Osteocyte (in vitro differentiated cells): ENCODE measurements at places on chromosomes 12 and 14.
A peak's percentile ranks its signal among the peaks of the same experiment; 100 is the strongest.

DNA sequence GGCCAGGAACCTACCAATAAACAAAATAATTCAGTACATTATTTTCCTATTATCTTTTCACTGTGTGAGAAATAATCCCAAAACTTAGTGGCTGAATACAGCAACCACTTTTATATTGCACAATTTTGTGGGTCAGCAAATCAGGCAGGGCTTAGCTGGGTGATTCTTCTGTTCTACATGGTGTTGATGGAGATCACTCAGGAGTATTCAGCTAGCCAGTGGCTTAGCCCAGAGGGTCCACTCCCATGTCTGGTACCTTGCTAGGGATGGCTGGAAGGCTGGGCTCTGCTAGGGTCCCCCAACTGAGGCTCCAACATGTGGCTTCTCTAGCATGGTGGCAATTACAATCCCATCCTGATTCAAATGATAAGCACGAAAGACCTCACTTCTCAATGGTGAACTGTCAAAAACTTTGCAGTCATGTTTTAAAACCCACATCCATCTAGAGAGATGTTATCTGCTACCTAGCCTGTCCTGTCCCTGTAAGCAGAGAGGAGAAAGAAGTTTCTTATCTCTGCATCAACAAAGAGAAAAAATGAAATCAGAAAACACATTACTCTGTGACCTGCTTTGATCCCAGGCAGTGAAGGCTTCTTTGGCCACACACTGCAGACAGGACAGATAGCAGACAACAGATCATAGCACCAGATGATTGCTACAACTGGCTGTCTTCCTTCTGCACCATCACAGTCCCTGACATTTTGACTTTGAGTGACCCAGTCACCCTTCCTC is 51.0 kb upstream of the MYL2 start:
- peak; percentile 62 for DNase-seq

DNA sequence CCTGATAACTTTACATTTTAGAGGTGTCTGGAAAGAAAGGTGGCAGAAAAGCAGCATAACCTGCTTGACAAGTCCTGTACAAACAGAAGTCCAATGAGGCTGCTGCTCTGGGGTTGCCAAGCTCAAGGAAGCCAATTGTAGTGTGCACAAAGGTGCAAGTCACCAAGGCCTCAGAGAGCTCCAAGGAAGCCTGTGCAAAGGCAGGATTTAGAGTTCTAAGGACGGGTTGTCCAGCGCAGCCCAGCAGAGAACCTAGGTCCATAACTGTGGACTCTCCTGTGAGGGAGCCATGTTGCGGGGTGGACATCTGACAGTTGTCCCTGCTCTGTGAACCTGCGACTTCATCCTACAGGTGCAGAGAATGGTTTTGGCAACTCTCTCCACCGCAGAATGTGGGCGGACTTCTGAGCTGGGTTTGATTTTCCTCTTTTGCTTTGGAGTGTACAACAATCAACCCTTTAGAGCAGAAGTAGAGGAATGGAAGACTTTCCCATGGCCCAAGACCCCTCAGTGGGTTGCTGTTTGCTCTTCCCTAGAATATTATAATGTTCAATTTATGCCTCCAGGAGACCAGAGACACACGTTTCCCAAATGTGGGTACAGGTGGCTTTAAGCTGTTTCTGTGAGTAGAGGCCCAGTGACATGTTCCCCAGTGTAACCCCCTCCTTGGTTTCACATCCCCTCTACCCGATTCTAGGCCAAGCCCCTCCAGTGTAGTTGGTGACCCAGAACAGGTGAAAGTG is 81.0 kb downstream of the ETV6 start:
- DNase-seq = no peak

DNA sequence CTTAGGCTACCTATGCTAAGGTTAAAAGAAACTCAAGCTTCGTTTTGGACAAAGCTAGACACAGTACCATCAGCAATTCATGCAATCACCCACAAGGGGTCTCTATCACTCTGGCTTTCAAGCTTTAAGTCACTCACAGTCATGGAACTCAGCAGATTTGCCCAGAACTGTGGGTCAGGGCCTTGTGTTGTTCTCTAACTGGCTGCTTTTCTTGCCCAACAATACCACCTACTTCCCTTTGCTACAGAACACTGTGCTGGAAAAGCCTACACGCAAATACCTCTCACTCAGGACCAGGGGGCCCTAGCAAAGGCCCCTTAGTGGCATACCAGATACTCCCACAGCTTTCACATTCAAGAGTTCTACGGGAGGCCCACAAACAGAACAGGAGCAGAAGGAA is 9.1 kb downstream of the NEMP1 start:
- DNase-seq = no peak

GRCh38 chr12:117850048-117850447 is 118.7 kb downstream of the KSR2 start:
- no peak for DNase-seq

- DNase-seq = no peak
Observed at GRCh38 chr14:71532790-71533189, 399.4 kb upstream of the RGS6 start.

- no peak for DNase-seq
Observed at GRCh38 chr12:11807458-11807857, 158.0 kb downstream of the ETV6 start.

- DNase-seq = no peak
Observed at GRCh38 chr14:58628406-58628805, 9.4 kb upstream of the DACT1 start.

GRCh38 chr14:64855721-64856528 is 23.8 kb downstream of the SPTB start:
- DNase-seq = no peak

DNA sequence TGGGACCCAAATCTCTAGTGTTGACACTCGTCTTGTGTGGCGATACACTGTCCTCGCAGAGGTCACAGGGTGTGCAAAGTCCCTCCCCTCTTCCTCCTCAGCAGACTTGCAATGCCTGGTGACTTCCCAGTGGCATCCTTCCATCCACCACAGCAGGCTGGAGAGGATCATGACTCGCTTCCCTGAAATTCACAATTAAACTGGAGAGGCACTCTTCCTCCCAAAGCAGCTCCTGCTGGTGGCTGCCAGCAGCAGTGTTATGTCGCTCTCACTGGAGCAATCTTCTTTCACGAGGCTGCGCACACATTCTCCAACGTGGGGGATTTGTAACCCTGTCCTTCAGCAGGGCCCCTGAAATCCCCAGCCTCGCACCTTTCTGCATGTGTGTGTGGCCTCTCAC is 145.2 kb upstream of the TMCC3 start:
- DNase-seq = no peak

- DNase-seq = no peak
Observed at GRCh38 chr12:63977441-63977840, 132.9 kb downstream of the SRGAP1 start.

DNA sequence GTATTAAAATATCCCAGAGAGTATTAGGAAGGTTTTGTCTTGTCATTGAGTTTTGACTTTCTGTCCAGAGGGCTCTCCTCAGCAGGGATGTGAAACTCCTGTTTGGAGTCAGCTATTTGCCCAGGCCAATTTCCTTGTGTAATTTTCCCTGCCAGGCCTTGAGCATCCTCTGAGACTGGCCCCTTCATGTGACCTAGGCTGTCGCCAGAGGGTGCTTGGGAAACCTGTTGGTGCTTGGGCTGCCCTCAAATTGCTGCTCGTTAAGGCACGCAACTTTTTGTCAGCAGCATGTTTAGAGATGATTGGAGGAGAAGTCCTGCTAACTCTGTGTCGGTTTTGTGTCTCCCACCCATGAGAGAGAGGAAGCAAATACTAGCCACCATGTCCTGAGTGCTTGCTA is 39.1 kb downstream of the IQSEC3 start:
- DNase-seq = no peak

- DNase-seq = no peak
Observed at GRCh38 chr12:41802803-41803202, 341.9 kb downstream of the GXYLT1 start.

DNA sequence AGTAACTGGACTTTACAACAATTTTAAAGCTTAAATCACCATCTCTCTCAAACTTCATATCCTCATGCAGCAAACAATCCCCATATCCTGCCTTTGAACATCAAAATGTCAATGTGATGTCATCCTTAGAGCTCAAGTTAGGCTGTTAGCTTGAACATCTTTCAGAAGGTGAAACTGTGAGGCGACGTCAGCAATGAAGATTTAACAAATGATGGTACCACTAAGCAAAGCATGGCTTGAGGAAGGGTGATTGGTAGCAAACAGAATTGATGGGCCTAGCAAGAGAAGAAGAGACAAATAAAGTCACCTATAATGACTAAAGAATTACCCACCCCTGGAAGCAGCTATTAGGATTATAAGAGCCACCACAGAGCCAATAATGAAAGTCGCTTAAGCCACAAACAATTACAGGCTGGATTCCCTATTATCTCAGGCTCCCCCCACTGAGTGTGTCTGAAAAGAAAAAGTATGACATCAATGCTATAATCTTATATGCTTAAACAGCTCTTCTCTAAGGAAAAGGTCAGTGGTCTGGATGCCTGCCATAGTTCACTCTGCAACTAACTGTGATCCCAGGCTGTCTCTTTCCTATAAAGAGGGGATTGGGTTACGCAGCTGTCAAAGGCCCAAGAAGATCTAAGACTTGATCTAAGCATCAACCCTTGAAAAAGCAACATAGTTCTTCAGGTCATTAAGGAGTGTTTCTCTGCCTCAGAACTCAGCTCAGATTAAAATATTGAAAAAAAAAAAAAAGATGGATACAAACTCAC is 18.1 kb downstream of the EGLN3 start:
- no peak for DNase-seq

DNA sequence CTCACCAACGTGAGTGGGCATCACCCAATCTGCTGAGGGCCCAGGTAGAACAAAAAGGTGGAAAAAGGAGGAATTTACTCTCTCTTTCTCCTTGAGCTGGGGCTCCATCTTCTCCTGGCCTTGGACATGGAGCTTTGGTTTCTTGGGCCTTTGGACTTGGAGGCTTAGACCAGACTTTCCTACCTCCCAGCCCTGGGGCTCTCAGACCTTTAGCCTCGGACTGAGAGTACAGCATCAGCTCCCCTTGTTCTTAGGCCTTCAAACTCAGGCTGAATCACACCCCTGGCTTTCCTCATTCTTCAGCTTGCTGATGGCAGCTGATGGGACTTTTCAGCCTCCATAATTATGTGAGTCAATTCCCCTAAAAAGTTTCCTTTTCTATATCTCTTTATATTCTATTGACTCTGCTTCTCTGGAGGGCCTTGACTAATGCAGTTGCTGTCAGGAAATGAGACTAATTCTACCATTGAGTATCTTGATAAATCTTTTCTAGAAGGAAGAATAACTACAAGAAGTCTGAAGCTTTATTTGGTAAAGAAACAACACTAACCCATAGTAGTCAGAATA is 15.9 kb upstream of the CLEC4E start:
- DNase-seq = no peak

DNA sequence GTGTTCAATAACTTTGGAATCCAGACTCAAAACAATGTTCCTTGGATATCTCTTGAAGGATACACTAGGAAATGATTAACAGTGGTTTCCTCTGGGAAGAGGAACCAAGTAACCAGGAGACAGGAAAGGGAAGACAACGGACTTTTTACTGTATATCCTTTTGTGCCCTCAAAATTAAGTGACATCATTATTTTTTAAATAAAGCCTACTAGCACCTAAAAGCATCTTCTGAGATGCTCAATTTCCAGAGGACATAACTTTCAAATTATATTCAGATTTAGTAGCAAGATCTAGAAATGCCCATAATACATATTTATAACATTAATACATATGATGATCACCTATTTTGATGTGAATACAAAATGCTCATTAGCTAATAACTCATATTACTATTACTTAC is 6.5 kb downstream of the HECTD1 start:
- no peak for DNase-seq

- peak; percentile 42 for DNase-seq
Observed at GRCh38 chr14:68653804-68654203, 139.1 kb downstream of the ZFP36L1 start.

DNA sequence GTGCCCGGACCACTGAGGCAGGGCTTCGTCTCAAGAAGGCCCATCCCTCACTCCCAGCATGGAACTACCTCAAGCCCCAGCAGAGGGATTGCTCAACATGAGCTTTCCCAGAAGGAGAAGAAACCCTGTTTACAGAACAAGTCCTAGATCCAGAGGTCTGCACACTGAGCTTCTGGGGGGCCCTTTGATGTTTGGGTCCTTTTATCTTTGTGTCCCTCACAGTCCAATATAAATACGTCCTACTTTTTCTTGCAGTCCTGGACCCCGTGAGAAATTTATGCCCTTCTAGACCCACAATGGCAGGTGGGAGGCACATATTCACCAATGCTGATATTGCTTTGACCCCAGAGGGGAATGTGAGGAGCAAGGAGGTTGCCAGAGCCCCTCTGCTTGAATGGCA is 54.4 kb downstream of the SMUG1 start:
- no peak for DNase-seq

GRCh38 chr12:130163461-130164215 is 1.4 kb downstream of the FZD10 start:
- no peak for DNase-seq

- no peak for DNase-seq
Observed at GRCh38 chr12:107057071-107057834, 36.1 kb downstream of the CRY1 start.

GRCh38 chr12:18429366-18429765 is 168.0 kb downstream of the PIK3C2G start:
- DNase-seq = no peak

GRCh38 chr12:120240495-120240833 is 25.1 kb downstream of the PXN start:
- no peak for DNase-seq

- DNase-seq = no peak
Observed at GRCh38 chr12:83843541-83843940, 1069.1 kb downstream of the SLC6A15 start.

- no peak for DNase-seq
Observed at GRCh38 chr12:2638273-2639019, 156.3 kb upstream of the FKBP4 start.

DNA sequence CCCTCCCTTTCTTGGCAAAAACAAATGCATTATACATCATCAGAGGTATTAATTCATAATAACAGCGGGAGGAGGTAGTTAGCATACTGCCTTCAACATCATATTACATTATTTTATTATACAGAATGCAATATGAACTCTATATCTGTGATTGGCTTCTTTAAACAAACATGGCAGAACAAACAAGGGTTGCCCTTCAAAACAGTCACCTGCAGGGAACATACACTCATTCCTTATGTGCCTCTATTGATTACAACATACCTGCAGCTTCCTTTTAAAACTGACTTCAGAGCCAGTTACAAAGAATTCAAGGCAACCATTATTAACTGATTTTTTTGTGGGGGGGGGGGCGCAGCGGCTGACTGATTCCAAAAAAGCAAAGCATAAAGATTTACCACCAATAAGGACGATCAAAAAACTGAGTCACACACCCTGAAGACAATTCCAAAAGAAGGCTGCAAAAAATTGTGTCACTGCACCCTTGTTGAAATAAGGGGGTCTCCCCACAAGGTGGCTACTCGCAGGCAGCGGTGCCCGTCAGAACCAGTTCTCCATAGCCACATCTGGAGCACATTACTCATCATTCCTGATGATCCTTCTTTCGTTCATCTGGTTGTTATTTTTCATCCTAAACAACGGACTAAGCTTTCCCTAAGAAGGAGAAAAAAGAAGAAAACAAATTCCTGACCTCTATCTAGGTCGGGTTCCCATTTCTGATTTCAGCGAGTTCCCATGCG is 51.8 kb downstream of the SMUG1 start:
- DNase-seq = no peak

GRCh38 chr12:124739953-124740561 is 123.6 kb downstream of the SCARB1 start:
- DNase-seq = no peak

GRCh38 chr14:100839681-100840111 is 13.8 kb downstream of the MEG3 start:
- no peak for DNase-seq
